SJSA1 (cell line): ENCODE measurements at places on chromosomes 2 and 18.

GRCh38 chr2:85795331-85796045 is 41.7 kb downstream of the ATOH8 start:
- H3K27me3 ChIP-seq = no peaks in the 10 kb centered on the region
- no peak for DNase-seq
- no peak overlapping the region for H3K27ac ChIP-seq
- no peak overlapping the region for H3K4me3 ChIP-seq
- H3K36me3 ChIP-seq = no peaks in the 10 kb centered on the region

DNA sequence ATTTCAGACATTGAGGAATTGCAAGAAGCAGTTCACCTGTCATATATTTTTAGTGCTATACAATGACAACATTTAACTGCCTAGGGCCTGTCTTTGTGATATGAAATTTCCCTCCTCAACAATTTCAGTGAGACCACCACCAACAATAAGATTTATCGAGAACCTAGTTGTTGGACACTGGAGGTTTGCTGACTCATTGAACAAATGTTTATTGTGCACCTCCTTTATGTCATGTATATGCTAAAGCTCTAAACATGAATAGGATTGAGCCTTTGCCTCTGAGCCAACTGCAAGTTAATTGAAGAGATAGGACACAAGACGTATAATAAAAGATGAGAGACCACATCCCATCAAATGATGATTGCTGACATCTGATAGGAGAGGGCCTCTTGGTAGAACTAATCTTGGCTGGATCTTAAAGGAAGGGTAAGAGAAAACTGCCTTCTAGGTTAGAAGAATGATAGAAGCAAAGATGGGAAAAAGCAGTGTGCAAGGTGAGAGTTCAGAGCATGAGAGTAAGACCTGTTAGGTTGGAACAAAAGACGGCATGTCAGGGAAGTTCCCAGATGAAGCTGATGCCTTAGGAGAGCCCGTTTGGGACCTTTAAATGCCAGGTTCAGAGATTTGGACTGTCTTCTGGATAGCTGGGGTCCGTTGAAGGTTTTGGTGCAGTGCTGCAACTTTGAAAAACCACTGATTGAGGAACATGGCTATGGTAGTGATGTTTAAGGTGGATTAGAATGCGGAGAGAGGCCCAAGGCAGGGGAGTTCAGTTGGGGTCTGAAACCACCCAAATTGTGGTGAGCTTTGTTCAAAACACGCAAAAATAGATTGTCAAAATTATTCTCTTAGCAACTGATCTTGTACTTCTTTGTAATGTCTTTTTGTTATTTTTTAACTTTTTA is 133.0 kb upstream of the EML6 start:
- peaks cover 24% of the 10 kb centered on the region for H3K4me1 ChIP-seq
- DNase-seq = no peak
- H3K27me3 ChIP-seq = no peaks in the 10 kb centered on the region
- H3K4me3 ChIP-seq = no peak overlapping the region

DNA sequence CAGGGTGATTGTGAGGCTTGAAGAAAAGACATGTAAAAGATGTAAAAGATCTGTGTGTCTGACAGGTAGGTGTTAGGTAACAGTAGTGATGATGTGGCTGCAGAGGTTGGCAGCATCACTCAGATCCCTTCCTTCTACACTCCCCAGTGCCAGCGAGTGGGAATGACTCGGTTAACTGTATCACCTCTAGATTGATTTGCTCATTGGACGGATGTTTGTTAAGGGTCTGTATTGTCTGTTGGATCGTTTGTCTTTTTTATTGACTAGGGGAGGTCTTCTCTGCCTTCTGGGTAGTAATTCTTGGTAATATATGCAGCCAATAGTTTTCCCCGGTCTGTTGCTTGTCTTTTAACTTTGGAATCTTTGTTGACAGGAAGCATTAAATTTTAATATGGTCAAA is 44.8 kb upstream of the CNGA3 start:
- H3K4me3 ChIP-seq = no peak overlapping the region
- H3K27ac ChIP-seq = no peak overlapping the region
- no peaks in the 10 kb centered on the region for H3K4me1 ChIP-seq

DNA sequence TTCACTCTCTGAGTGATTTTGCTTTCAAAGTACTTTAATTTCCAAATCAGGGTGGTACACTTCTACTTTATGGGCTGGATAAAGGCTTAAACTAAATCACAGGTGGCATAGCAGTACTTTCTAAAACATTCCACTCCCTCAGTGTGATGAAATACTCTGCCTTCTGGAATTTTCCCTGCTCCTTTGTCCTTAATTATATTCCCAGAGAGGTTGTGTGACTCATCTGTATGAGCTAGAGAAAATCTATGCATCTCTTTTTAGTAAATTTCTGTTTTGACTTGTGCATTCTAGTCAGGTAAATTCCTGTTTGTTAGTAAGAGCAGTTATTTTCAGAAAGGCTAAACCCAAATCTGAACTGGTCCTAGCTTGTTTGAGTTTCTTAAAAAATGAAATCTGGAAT is 29.0 kb upstream of the PLA2R1 start:
- no peaks in the 10 kb centered on the region for H3K27me3 ChIP-seq
- no peak for DNase-seq
- no peaks in the 10 kb centered on the region for H3K4me1 ChIP-seq
- no peak overlapping the region for H3K27ac ChIP-seq
- H3K36me3 ChIP-seq = no peaks in the 10 kb centered on the region

DNA sequence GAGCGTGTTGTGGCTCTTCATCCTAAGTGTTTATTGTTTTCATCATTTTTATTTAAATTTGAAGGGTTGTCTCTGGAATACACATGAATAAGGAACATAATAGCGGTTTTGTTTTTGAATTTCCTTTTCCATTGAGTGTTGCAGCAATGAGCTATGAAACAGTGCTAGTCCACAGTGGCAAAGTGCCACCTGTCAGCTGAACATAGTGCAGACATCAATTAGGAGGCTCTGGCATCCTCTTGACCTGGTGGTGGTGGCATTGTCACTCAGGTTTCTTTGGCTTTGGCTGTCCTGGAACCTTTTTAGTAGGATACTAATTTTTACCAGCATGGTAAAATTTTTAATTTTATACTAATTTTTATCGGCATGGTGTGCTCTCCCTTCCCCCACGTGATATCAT is 63.2 kb downstream of the UGGT1 start:
- H3K27ac ChIP-seq = no peak overlapping the region
- H3K4me1 ChIP-seq = no peaks in the 10 kb centered on the region
- DNase-seq = no peak
- peaks cover 78% of the 10 kb centered on the region for H3K36me3 ChIP-seq

- no peaks in the 10 kb centered on the region for H3K4me1 ChIP-seq
- H3K36me3 ChIP-seq = no peaks in the 10 kb centered on the region
- no peak overlapping the region for H3K4me3 ChIP-seq
- H3K27me3 ChIP-seq = 0 out of 2 replicates have a peak, but pooled peaks cover 5% of the 10 kb centered on the region
- DNase-seq = no peak
Measured at GRCh38 chr2:10550206-10551001, 102.3 kb upstream of the ODC1 start.

GRCh38 chr2:25639696-25640095 is 33.7 kb downstream of the DTNB start:
- no peaks in the 10 kb centered on the region for H3K36me3 ChIP-seq
- no peaks in the 10 kb centered on the region for H3K27me3 ChIP-seq
- no peaks in the 10 kb centered on the region for H3K4me1 ChIP-seq

DNA sequence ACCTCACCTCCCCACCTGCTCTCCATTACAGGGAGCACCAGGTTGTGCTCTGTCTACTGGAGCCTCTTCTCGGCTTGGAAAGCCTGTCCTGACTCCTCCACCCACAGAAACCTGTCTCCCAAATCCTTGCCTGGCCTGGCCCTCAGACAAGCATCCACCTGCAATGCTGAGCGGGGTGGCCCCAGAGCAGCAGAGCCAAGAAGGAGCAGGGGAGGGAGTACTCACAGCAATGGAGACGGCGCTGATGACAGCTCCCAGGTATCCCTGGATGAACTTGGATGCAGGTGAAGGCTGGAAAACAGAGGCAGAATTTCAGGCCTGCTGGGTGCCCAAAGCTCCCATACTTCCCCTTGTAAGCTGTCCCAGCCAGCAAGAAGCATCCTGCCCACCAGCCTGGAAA is 72.8 kb downstream of the SFXN5 start:
- no peaks in the 10 kb centered on the region for H3K27me3 ChIP-seq
- DNase-seq = no peak
- H3K4me3 ChIP-seq = no peak overlapping the region
- H3K27ac ChIP-seq = no peak overlapping the region
- H3K4me1 ChIP-seq = peaks cover 20% of the 10 kb centered on the region

DNA sequence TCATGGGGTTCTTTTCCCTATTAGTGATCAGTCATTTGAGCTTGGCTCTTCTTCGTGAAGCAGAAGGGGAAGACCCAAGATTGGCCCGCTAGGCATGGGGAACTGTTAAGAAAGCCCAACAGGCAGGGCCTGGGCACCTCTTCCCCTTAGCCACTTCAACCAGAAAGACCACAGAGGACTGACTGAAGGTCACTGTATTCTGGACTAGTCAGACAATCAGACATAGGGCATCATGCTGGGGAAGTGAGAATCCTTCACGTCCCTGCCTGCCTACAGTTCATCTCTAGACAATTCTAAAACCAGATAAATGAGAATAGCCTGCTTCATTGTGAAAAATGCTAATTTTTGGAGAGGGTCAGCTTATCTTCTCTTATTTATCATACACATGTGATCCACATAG is 28.1 kb downstream of the FAP start:
- H3K4me1 ChIP-seq = 0 out of 2 replicates have a peak, but pooled peaks cover 4% of the 10 kb centered on the region
- DNase-seq = no peak
- no peak overlapping the region for H3K4me3 ChIP-seq
- no peak overlapping the region for H3K27ac ChIP-seq

GRCh38 chr2:189222468-189223105 is 43.0 kb upstream of the COL5A2 start:
- no peak overlapping the region for H3K4me3 ChIP-seq
- H3K27me3 ChIP-seq = no peaks in the 10 kb centered on the region
- H3K36me3 ChIP-seq = no peaks in the 10 kb centered on the region
- DNase-seq = no peak
- peak overlapping the region; percentile 19; the same call in 1 of the 2 replicates for H3K27ac ChIP-seq

- peaks cover 49% of the 10 kb centered on the region for H3K36me3 ChIP-seq
- no peaks in the 10 kb centered on the region for H3K27me3 ChIP-seq
- no peak overlapping the region for H3K4me3 ChIP-seq
- H3K4me1 ChIP-seq = peaks cover 16% of the 10 kb centered on the region
Measured at GRCh38 chr18:80140455-80140985, 31.5 kb downstream of the ADNP2 start.

GRCh38 chr2:128812183-128812940 is 493.7 kb upstream of the HS6ST1 start:
- peaks cover 4% of the 10 kb centered on the region; the same call in 1 of the 2 replicates for H3K27me3 ChIP-seq
- H3K36me3 ChIP-seq = no peaks in the 10 kb centered on the region
- no peak for DNase-seq
- H3K27ac ChIP-seq = no peak overlapping the region

- peaks cover 3% of the 10 kb centered on the region for H3K27me3 ChIP-seq
- DNase-seq = no peak
- H3K36me3 ChIP-seq = no peaks in the 10 kb centered on the region
- no peak overlapping the region for H3K4me3 ChIP-seq
Measured at GRCh38 chr2:240514631-240515030, 43.2 kb downstream of the ANKMY1 start.

DNA sequence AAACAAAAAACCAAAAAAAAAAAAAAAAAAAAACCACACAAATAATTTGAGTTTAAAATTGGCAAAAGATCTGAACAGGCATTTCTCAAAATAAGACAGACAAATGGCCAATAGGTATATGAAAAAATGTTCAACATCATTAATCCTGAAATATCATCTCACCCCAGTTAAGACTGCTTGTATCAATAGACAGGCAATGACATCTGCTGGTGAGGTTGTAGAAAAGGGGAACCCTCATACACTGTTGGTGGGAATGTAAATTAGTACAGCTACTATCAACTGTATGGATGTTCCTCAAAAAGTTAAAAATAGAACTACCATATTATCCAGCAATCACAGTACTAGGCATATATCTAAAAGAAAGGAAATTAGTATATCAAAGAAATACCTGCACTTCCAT is 523.1 kb downstream of the XIRP2 start:
- H3K27ac ChIP-seq = no peak overlapping the region
- DNase-seq = no peak
- no peaks in the 10 kb centered on the region for H3K36me3 ChIP-seq
